ENCODE measurements at places on chromosomes 3 and 15.
A peak's percentile ranks its signal among the peaks of the same experiment; 100 is the strongest.

- DNase-seq = no peak
These were observed 356.7 kb upstream of the UMPS start for GRCh38 chr3:124373524-124373923.

GRCh38 chr15:76135516-76135915 is 75.7 kb downstream of the TMEM266 start:
- no peak for DNase-seq

GRCh38 chr3:63972196-63972595 is 51.1 kb downstream of the PSMD6 start:
- DNase-seq = no peak

DNA sequence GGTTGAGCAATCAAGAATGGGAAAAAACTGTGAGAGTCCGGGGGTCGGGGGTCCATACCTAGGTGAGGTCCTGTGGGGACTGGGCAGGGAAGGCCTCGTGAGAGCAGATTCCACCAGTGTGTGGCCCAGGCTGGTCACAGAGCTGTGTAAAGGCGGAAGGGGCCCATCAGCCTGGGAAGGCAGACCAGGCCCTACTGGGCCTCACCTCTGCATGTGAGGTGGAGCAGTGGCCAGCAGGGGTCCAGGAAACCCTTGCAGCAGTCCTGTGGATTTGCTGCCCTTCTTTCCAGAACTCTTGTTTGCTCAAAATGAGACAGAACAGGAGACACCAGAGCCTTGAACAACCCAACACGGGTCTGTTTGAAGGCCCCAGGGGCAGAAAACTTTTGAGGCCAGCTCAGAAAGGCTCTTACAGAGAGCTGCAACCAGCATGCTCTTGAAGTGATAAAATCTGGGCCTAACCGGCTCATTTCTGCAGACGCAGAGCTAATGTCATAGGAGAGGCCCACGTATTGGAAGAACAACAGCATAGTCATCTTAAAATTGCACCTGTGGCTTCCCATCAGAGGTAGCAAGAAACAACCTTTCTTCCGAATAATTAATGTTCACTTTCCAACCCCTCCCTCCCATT is 30.3 kb upstream of the HHATL start:
- DNase-seq = no peak

GRCh38 chr3:40546816-40547215 is 22.1 kb downstream of the ZNF621 start:
- peak; percentile 16 for DNase-seq

GRCh38 chr3:66957367-66957766 is 40.7 kb upstream of the KBTBD8 start:
- DNase-seq = no peak

- peak; percentile 91 for DNase-seq
These were observed 385.9 kb upstream of the BCHE start for GRCh38 chr3:166223120-166223519.

Measured in OCI-M1 (cell line).